ENCODE measurements at places on chromosomes 12 and 14.
A peak's percentile ranks its signal among the peaks of the same experiment; 100 is the strongest.

GRCh38 chr14:56210571-56210970, 92.4 kb downstream of the PELI2 start:
- DNase-seq = no peak

DNA sequence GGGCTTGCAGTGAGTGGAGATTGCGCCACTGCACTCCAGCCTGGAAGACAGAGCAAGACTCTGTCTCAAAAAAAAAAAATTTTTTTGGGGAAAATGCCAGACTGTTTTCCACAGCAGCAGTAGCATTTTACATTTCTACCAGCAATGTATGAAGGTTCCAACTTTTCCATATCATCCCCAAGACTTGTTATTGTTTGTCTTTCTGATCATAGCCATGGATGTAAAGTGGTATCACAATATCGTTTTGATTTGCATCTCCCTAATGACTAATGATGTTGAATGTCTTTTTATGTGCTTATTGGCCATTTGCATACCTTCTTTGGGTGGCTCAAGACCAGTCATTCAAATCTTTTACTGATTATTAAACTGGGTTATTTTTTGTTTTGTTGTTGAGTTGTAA, 63.7 kb downstream of the NTN4 start:
- DNase-seq = no peak

DNA sequence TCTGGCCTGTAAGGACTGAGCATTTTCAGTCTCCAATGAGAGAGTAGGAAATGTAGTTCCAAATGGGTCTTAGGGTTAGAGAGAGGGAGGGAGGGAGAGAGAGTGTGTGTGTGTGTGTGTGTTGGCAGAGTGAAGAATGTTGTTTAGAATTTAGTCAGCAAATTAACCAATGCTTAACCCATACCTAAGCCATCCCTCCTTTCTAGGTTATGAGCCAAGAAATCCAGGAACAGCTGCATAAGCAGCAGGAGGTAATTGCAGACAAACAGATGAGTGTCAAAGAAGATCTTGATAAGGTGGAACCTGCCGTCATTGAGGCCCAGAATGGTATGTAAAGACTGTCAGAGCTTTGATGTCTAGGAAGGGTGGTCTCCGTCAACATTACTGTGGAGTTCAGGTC, 56.9 kb downstream of the HSP90AA1 start:
- DNase-seq = no peak

DNA sequence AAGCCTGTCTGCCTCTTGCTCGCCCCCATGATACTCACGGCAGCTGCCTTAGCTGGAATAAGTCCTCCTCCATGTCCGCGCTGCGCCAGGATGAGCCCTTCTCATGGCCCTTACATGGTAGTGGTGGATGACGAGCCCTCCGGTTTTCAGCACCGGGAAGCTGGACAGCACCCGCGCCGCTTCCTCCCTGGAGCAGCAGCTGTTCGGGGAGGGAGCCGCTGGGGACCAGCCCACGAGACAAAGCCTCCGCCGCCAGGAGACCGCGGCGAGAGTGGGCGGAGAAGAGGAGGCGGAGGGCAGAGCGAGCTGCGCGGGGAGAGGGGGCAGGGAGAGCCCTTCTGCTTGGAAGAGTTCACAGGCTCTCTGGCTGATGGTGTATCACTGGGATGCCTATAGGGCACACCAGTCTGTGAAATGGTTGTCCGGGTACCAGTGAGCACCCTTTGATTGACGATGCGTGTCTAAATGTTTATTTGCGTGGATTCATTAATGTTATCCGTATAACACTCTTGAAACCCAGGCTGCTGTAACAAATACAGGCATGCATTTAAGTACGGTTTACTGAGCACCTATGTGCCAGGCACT, at the start of gene SVOP:
TSS of gene SVOP (minus strand) at position 273 of the 585 bp plus-strand sequence. CDS start at position 73, 200 bp downstream.
- peak; percentile 83 for DNase-seq

Data from aorta (tissue), 5 donors.